Stimulated activated CD8-positive, alpha-beta memory T cell treated with anti-CD3 and anti-CD28 coated beads, Interleukin-4, amount 100 ng/mL, for 4 hours (primary cell): ENCODE measurements at places on chromosomes 2 and 18.
A peak's percentile ranks its signal among the peaks of the same experiment; 100 is the strongest.

- DNase-seq = no peak
These were observed at the start of gene SNORC for GRCh38 chr2:232870018-232870765. Gene SNORC (plus strand): TSS chr2:232870264. CDS start chr2:232870342, 78 bp downstream.

GRCh38 chr2:205188239-205189138 is 493.8 kb upstream of the NRP2 start:
- no peak for DNase-seq

DNA sequence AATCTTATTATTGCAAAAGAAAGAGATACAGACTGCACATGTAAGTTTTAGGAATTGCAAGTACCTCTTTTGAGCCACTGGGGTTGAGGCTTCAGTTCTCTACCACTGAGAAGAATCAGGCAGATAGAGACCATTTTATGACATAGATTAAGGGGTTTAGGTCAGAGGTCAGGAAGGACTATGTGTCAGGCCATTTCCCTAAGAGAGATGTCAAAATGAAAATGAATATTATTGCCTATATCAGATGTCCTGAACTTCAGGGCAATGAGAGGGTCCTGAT is 113.7 kb downstream of the GATA6 start:
- DNase-seq = no peak

DNA sequence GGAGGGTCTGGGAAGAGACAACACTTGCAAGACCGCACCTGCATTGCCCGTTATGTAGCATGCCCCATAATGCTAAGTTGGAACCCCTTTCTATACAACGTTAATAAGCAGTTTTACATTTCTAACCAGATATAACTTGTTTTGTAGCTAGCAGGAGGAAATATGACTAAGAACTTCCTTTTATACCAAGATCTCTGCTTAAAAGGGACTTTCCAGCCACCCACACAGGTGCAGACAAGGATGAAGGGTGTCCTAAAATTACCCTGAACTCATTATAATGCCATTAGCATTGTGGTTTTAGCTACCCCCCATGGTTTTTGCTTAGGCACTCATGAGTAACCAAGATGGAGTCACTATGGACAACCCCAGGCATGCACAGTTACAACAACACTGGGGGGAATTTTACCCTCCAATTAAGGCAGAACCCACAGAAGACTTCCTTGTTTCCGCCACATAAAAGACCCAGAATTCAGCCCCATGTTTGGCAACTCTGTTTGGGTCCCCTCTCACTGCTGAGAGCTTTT is 362.8 kb downstream of the CBLN2 start:
- DNase-seq = no peak

- DNase-seq = no peak
These were observed 70.3 kb downstream of the WDR7 start for GRCh38 chr18:56721491-56721890.

DNA sequence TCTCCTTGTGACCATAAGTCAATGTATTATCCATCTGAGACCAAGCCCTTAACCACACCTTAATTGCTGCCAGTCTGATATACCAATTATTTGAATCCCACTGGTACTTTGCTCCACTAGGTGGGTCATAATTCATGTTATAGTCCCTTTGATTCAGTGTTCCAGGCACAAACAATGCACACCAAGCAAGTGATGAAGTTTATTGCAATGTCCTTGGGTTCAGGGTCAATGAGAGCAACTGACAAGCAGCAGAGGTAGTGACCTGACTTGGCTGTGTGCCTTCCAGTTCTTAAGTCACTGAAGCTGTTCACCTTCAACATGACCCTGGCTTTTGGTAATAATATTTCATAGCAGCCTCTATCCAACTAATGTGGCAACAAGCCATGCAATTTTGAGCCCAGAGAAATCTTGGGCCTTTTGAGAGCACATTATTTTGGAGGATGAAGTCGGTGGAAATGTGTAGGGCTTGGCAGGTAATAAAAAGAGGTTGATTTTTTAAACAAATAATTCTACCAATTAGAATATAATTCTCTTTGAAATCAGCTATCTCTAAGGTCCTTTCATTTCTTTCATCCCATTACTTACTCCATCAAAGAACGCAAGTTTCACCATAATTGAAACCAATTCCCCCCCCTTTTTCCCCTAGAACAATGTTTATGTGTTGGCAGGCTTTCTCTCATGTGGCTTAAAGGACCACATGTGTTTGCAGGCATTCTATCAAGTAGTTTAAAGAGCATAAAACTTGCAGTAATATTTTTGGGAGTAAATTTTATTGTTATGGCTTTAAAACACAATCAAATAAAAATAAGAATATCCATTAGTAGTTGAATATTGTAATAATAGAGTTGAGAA is 3.1 kb upstream of the CPO start:
- DNase-seq = no peak

GRCh38 chr2:43333101-43333655 is 106.8 kb upstream of the ZFP36L2 start:
- no peak for DNase-seq

DNA sequence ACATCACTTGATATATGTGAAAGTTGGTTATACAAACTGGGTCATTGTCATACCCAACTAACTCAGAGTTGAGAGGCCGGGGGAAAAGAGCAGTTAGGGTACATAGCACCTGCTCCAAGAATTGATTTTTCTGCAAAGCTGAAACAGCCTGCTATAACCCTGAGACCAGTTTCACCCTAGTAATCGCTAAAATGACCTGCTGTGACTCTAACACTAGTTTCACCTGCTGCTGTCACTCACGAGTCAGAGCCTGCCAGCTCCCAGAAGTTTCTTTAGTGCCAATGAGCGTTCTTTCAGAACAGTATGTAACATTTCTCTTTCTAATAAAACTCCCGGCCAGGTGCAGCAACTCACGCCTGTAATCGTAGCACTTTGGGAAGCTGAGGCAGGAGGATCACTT is 28.0 kb downstream of the SRSF7 start:
- DNase-seq = no peak

DNA sequence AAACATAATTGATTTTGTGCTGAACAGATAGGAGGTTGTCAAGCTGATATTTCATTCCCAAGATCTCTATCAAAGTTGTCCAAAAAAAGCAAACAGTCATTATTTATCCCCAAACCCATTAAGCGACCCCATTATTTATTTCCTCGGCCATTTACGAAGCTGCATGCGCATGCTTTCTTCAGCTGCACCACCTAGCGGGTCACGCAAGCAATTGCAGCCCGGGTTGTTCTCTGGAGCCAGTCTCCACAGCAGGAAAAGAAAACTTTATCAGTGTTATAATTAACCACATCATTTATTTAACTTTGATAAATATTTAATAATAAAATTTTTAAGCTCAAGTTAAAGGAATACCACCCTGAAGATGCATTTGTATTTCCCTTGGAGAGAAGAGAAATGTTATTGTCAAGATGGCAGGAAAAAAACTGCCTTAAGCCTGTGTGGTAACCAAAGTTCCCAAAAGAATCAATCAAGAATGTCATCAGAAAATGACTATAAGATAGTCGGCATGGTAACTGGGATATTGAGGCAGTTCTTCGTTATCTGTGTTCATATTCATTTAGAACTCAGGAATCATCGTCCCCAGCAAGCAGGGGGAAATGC is 304.7 kb downstream of the FBXO15 start:
- no peak for DNase-seq

DNA sequence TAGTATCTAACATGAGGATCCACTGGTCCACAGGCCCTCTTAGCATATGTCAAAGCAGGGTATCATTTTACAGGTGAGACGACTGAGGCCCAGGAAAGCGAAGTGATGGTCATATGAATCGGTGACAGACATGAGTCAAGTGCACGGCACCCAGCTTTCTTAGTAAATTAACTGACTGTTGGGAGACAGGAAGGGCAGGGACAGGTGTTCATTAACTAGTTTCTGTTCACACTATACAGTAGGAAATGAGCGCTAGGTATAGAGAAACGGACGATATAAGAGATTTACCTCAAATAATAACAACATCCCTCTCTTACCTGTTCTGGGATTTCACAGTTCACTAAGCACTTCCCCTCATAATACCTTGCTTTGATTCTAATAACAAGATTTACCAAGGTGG is 1.7 kb upstream of the SMARCAL1 start:
- no peak for DNase-seq

DNA sequence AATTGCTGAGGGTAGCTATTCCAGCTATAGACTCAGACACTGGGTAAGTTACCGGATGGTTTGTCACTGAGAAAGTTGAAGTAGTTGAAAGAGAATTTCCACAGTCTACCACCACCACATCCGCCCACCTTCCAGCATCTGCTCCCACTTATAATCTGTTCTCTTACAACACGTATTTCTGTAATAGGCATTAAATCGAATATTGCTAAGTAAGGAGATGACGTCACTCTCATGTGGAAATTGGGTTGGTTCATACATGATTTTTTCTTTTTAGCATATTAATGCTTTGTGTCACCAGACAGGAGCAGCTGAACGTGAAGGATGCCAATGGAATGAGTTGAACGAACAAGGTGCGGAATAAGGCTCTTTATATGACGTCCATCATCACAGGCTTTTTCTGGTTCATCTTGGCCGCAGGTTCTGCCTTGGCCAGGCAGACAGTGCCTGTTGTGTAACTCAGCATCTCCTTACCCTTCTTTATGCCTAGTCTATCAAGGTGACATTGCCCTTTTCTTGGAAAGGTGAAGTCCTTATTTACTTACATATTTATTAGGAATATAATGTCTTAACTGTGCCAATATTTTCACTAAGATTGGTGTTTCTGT is 45.9 kb downstream of the THUMPD2 start:
- DNase-seq = no peak

DNA sequence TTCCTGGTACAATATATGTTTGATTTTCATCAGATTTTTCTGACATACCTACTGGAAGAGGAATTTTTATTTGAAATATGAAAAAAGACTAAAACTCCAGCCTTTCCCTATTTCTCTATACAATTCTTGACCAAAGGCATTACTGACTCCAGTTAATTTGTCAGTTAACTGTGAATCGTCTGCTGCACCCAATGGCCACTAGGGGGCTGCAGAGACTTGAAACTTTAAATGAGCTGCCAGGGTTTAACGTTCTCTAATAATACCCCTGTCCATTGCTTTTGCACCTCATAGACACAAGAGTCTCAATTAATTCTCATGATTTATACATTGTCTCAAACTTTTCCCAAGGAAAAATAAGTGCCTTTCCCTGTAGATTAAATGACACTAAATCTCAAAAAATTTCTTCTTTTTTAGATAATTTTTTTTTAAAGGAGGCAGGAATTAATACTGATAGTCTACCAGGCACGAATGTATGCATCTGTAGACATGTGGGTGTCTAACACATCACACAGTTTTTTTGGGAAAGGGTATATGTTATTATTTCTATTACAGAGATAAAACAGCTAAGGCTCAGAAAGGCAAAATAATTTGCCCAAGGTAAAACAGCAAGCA is 1.8 kb upstream of the ALK start:
- no peak for DNase-seq

GRCh38 chr2:212032536-212033219 is 505.9 kb downstream of the ERBB4 start:
- DNase-seq = no peak

DNA sequence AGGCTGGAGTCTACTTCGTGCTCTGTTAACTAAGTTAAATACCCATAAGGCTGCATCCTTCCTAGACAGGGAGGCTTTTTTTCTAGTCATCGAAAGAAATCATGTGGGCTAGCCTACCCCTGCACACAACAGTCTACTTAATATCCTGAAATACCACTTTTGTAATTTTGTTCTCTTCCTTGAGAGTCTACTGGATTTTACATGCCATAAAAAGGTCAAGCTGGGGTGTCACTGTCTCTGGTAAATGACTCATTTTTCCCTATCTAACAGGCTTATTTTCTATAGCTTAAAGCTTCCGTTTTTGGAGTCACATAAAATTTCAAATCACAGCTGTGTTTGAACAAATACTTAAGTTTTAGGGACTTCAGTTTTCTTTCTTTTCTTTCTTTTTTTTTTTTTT is 10.7 kb upstream of the STAM2 start:
- DNase-seq = no peak

DNA sequence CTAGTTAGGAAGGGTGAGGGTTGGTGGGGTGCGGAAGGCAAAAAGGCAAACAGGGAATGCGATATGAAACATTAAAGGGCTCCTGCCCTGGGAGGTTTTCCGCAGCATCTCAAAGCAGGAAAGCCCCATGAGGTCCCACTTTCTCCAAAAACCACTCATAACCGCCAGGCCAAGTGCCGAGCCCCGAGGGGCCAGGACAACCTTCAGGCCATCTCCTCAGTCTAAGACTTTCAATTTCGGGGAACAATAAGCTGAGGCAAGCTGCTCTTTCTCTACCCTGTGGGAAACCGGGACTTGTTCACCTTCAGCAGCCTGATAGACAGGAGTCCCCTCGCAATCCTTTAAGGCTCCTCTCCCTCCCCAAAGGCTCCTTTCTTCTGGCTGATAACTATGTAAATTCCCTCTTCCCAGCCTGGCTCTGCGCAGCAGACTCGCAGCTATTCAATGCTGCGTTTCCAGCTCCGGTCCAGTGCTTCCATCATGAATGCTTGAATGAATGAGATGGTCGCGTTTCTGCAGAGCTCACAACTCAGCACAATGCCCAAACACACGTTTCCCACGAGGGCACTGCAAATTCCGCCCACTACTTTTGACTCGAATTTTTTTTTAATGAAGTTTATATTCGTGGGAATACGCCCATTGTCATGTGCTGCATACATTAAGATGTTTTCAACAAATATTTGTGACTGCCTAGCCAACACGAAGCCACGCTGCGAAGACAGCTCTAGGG is 1.4 kb downstream of the LAMA1 start:
- no peak for DNase-seq

- no peak for DNase-seq
These were observed 11.2 kb downstream of the VIL1 start for GRCh38 chr2:218429911-218430692.

- DNase-seq = no peak
These were observed 419.2 kb downstream of the LRP1B start for GRCh38 chr2:141711627-141712026.

DNA sequence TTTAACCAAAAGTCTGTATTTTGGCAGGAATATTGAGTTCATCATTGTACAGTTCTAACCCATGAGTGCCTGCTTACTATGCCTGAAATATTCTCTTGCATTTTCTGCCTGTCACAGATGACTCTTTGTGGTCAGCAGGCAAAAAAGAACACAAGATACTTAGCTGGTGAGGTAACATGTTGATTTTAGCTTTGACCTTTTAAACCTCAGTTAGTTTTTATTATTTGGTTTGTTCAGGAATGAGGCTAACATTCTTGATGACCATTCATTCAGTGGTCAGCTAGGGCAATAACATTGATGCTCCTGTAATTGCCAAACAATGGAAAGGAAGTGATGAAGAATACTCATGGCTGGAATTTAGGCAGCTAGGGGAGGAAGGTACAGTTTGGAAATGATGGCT is 491.2 kb downstream of the PIK3C3 start:
- no peak for DNase-seq

- no peak for DNase-seq
These were observed 172.7 kb upstream of the FHL2 start for GRCh38 chr2:105571445-105571987.

- DNase-seq = peak; percentile 64
These were observed 96.4 kb downstream of the RTP5 start for GRCh38 chr2:241965931-241966412.
